ENCODE measurements at places on chromosomes 4 and X.
A peak's percentile ranks its signal among the peaks of the same experiment; 100 is the strongest.

DNA sequence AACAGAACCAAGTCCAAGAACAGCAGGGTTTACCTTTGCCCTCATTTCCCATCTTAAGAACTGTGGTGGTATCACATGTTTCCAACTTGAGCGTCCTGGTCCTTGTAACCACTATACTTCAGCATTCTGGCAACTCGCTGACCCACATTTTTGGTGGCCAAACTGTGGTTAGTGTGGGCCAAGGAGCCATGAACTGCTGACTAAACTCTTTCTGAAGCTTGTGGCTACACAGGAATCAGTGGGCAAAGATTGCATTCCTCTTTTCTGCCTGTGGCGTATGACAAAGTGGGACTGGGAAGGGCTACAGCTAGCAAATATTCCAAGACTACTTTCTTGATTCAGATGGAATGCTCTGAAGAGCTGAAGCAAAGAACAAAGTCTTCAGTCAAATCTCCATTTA, 106.3 kb upstream of the MID1 start:
- no peak for DNase-seq

GRCh38 chr4:177283167-177283566, 26.5 kb upstream of the NEIL3 start:
- no peak for DNase-seq

DNA sequence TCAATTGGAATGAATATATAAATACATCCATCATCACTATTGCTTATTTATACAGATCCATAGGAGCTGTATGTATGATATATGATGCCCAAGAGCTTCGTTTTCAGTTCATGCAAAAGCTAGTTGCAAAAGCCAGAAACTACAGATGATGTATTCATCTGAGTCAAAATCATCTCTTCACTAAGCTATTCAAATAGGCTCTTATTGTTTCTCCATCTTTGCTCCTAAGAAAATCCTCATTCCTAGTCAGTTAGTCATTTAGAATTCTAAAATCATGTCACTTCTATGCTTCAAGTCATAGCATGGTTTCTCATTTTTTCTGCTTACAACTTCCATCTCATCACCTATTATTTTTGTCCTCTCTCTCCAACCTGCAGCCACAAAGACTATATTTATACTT, 300.1 kb upstream of the TRAM1L1 start:
- DNase-seq, result no peak

DNA sequence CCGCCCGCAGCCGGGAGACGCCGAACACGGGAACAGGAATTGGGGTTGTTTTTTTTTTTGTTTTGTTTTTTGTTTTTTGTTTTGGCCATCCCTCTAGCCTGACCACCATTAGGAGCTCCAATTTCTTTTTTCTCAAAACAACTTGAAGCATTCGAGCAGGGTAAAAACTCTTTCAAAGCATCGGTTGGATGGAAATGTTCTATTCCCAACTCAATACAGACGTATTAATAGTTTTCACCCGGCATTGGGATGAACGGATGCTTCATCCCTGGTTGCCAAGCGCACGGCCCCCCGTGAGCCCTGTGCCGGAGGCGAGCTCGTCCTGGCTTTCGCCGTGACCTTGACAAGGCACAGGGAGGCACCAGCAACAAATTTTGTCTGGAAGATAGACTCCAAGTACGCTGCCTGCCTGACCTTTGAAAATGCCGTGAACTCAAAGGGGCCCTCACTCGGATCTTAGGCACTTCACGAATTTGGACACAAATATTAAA, 352 bp upstream of the MAP3K15 start:
- no peak for DNase-seq

DNA sequence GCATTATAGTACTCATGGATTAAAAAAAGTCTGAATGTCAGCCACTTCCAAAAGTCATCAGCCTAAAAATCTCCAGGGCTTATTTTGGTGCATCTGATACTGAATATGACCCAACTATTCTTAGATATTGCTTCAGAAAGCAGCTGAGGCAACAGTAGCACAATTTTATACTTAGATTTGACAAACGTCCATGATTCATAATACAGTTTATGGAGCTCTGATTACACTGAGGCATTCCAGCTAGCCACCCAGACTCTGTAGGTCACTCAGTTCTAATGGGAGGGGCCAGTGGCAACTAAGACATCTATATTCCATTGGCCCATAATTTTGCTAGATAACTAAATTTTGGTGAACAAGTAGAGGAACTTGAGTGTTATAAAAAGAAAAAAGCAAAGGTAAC, 10.3 kb downstream of the SPATA4 start:
- no peak for DNase-seq

DNA sequence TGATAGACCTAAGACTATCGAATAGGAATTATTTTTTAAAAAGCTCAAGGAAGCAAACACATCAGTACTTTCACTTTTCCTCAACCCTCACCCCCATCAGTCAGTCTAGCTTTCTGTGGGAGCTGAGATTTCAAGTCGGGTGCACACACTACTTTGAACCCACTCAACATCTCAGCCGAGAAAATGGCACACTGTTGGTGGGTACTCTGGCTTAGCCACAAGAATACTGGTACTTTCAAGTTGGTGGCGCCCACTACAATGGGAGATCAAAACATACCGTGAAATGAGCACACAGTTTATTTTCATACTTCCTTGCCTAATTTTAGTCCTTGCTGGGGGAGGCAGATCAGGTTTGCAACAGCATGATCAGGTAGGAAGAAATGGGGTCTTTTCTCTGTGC, 10.2 kb downstream of the CD40LG start:
- no peak for DNase-seq

DNA sequence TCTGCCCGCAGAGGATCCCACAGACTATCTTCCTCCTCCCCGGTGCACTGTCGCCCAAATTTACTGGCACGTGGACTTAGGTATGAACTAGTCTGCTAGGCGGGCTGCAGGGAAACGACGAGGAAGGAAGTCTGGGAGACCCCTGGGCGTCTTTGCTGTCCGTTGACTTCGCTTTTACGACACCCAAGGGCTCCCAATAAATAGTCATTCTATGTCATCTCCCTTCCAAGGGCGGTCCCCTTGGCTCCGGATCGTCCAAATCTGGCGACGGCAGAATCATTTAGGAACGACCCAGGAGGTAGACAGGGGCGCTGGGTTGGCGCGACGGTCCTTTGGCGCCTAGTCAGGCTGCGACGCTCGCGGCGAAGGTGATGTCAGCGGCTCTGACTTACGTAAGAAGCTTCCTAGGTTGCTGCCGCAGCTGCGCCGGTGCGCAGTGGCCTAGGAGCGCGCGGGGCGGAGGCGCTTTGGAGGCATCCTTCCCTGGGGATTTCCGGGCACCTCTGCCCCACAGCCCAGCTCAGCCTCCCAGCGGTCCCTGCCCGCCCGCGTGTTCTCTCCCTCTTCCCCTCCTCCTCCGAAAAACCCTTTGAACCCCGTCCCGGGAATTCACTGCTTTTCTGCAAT, 2.2 kb downstream of the NHS start:
- DNase-seq, result no peak

- DNase-seq, result no peak
These were observed 15.0 kb upstream of the CT47A1 start for GRCh38 chrX:121000589-121000988.

DNA sequence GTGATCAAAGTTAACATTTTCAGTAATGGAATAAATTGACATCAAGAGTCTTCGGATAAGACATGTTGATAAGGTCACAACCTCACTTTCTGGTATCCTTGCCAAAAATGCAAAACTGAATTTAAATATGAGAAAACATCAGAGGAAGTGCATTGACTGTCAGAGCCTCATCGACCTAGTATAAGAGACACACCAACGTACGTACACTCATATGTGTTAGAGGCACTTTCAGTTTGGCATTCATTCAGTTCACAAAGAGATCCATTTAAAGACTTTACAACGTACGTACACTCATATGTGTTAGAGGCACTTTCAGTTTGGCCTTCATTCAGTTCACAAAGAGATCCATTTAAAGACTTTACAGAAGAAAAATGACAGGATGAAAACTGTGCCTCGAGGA, 280.3 kb downstream of the INPP4B start:
- no peak for DNase-seq

DNA sequence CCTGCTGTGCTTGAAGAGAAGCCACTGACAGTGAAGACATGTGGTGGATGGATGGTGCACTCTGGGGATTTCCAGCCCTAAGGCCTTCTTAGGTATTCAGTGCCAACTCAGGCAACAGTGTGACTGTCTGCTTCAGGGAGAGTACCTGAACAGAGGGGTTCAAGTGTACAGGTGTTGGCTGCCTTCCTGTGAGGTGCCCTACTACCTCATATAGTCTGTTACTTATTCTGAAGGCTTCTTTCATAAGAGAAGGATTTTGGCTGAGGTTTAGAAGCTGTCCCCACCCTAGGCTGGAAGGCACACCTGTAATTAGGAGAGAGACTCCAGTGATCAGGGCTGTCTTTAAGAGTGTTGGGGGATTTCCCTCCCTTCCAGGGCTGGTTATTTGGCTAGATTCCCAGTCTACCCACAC, 1.8 kb downstream of the FTHL17 start:
- no peak for DNase-seq

GRCh38 chrX:17465201-17465600, 90.2 kb downstream of the NHS start:
- DNase-seq, result no peak

GRCh38 chrX:80879143-80879542, 69.5 kb upstream of the BRWD3 start:
- no peak for DNase-seq

DNA sequence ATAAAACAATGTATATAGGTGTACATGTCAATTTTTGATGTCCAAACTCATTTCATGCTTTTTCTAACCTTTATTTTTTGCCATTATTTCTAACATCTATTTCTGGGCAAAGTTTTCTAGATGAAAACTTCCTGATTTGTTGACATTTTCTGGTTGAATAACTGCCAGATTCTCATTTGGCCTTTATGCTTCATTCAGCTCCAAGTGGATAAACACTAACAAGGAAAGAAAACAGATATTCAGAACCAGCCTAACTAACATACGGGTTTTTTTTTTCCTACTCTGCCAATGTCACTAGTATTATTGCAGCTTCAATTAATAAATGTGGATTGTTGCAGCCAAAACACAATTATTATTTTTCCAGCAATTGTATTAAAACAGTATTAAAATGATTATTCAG, 50.9 kb upstream of the RAP1GDS1 start:
- DNase-seq, result peak; percentile 2

DNA sequence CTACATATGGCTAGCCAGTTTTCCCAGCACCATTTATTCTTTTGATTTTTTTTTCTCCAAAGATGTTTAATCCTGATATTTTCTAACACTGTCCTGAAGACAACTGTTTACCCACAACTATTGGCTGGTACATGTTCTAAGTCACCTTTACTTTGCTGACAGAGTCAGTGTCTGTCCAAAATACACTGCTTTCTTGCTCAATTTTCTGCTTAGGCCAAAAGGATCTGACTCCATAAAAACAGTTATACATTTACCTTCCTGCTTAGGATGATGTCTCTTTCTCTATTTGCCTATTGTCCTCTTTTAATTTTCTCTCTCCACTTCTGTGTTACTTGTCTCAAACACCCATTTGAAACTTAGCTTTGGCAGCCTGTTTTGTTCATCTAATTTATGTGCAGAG, 3.2 kb downstream of the ADH1C start:
- DNase-seq, result no peak

DNA sequence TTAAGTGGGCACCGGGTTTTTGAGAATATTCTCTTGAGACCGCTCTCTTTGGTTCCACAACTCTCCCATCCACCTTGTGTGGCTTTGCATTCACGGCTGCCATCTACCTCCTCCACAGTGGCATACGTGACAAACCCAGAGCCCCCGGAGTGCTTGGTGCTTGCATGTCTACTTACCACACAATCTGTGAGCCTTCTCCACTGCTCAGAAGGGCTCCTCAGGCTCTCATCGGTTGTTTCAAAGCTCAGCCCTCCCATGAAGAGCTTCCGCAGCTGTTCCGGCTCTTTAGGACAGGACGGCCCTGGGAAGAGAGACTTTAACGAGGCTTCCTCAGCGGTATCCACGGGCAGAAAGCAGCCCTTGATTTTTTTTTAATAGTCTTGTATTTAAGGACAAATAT, 167.6 kb upstream of the ANK2 start:
- DNase-seq, result no peak

GRCh38 chr4:91087743-91088142, 960.5 kb downstream of the CCSER1 start:
- DNase-seq, result peak; percentile 27

DNA sequence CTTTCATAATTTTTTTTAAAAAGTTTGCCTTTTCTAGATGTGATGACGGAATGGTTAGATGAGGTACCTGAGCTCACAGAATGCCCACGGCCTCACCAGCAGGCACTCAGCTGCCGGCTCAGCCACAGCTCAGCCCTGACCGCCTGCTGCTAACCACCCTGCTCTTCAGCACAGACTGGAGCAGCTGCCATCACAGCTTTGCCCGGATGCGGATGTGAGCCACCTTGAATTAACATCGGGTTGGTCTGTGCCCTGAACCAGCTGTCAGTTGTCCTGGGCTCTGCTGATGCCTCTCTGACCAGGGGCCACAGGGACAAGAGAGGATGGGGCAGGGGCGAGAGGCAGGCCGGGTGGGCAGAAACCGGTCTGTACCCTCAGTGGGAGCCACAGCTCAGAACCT, 93.3 kb downstream of the HMX1 start:
- DNase-seq, result no peak

- no peak for DNase-seq
These were observed 171.7 kb downstream of the ADAMTS3 start for GRCh38 chr4:72397314-72397713.

DNA sequence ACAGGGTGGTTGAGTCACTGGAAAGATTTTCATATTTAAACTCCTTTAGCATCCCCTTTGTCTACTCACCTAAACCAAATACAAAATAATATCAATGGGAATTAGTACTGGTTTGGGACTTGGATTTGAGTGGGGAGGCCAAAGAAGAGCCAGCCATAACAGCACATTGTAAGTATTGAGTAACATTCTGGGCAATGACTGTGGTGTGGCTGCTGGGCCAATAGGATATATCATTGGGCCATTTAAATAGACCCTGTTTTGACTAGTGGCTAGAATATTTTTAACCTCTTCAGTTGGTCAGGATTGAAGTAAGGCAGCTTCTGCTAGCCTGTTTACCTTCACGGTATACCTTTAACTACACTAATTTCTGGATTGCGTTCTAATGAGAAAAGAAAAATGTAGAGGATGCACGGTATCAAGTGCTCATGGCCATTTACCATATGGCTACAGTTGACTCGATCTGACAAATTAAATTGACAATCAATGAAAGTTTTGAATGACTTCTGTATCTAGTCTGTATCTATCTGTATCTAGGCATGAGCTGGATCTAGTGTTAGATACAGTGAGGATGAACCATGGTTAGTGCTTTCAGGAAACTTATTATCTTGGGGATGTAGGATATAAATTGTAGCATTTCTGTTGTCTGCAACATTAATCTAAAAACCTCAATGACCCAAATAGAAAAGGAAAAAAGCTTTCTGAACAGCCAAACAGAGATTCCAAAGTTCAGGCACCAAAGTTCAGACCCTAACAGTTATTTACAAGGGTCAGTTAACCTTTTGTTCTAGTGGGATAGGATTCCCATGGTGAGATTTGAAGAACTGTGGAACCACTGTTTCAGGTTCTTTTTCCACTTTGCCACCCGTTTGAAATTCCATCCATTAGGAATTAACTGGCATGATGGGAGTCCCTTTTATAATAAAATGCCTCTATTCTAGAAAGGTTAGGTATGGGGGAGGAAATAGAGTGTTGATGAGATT, 6.8 kb upstream of the ALB start:
- no peak for DNase-seq

All from DMS79 (cell line).